ENCODE measurements at places on chromosomes 12 and 14.

DNA sequence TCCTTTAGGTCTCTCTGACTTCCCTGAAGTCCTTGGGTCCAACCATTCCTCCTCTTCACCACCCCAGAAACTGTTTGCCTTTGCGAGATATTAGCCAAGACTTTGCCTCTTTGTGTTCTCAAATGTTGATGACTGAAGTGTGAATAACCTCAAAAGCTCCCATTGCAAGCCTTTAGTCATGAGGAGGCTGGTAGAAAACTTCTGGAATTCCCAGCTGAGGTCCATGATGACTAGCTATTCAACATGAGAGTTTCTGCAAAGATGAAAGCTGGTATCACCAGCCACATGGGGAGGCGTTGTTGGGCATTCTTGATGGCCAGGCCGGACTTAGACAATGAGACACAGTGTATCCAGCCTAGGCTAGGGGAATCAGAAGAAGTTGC is 111.7 kb downstream of the TBX5 start:
- H3K4me1 ChIP-seq: no peaks in the 10 kb centered on the region
- no peak for DNase-seq
- peaks cover 3% of the 10 kb centered on the region for H3K27me3 ChIP-seq
- no peaks in the 10 kb centered on the region for H3K36me3 ChIP-seq
- H3K27ac ChIP-seq: no peak overlapping the region

DNA sequence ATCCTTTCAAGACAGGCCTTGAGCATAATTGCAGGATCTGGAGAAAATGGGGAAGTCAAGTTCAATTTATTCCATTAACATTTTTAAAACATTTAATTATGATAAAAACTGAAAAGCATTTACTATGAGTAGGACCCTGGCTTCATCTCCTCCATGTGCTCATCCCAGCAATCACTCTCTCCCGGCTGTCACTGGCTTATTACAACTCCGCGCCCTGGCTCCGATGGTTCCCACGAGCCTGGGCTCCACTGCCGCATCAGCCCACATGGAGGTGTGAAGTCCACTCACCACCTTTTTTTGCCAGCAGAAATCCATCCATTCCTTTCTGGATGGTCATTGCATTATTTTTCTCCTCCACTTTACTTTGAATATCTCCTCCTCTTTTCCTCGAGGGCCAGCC is 194.4 kb downstream of the EMP1 start:
- DNase-seq: no peak
- H3K36me3 ChIP-seq: no peaks in the 10 kb centered on the region
- H3K4me1 ChIP-seq: peaks cover 14% of the 10 kb centered on the region
- no peak overlapping the region for H3K4me3 ChIP-seq
- H3K27me3 ChIP-seq: peaks cover 8% of the 10 kb centered on the region
- peak overlapping the region; percentile 40 for H3K27ac ChIP-seq

DNA sequence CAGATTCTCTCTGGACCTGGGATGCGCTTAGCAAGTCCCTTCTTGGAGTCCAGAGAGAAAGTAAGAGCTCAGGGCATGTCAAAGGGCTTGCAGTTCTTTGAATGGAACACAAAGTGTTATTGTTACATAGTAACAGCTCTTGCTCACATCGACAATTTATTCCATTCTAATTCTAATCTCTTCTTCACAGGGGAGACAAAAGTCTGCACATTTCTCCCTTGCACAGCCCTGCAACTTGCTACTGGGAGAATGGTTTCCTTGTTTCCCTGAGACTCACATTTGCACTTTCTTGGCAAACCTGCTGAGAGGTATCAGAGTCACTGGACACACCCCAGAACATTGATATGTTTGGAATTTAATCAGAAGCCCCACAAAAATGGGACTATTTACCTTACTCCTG is 209.9 kb upstream of the IGF1 start:
- no peak for DNase-seq
- H3K4me3 ChIP-seq: no peak overlapping the region
- no peaks in the 10 kb centered on the region for H3K4me1 ChIP-seq
- no peaks in the 10 kb centered on the region for H3K27me3 ChIP-seq
- no peak overlapping the region for H3K27ac ChIP-seq
- H3K36me3 ChIP-seq: no peaks in the 10 kb centered on the region

DNA sequence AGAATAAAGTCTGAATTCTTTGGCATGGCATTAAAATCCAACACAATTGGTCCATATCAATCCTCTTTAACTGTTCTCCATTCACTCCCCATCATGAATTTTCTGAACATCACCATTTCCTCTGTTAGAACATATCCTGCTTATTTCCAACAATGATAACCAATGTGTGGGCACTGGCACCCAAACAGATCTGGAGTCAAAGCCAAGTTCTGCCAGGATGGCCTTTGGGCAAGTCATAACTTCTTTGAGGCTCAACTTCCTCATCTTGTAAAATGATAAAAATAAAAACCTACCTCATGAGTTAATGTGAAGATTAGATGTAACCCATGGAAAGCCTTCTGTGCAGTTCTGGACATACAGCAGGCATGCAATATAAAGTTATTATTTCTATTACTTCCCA is 12.5 kb downstream of the PAWR start:
- H3K36me3 ChIP-seq: no peaks in the 10 kb centered on the region
- H3K4me3 ChIP-seq: no peak overlapping the region
- no peaks in the 10 kb centered on the region for H3K4me1 ChIP-seq
- no peak for DNase-seq

DNA sequence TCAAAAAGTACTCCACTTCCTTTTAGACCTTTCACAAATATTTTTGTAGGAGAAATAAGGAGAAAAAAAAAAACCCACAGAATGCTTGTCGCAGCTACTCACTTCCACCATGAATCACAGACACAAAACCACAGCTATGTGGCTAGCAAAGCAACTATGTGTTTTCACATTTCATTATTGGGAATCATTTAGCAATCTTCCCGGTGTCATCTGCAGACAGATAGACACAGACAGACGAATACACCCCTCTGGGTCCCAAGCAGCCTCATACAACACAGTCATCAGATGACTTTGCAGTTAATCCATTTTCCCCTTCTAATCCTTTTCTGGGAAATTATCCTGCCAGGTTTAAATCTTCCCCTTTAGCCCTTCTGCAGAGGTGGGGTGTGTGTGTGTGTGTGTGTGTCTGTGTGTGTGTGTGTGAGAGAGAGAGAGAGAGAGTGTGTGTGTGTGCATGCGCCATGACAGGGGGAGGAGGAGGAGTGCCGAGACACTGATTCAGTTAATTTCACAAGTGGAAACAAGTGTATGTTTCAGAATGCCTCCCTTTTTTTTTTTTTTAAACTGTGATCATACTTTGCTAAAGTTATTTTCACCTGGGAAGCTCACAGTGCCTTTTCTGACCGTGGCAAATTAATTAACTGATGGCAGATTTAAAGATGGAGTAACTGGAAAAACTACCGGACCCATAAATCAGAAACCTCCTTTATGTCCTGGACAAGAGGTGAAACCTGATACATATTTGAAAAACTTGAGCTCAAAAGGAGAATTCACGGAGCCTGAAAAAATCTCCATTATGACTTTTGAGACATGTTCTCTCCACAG is 39.9 kb downstream of the LTBP2 start:
- peak overlapping the region; percentile 73 for H3K27ac ChIP-seq
- no peak for DNase-seq
- H3K36me3 ChIP-seq: no peaks in the 10 kb centered on the region
- peaks cover 57% of the 10 kb centered on the region for H3K4me1 ChIP-seq
- H3K27me3 ChIP-seq: no peaks in the 10 kb centered on the region
- H3K4me3 ChIP-seq: peak overlapping the region; percentile 14

GRCh38 chr12:100187857-100188519 is 12.6 kb upstream of the ACTR6 start:
- H3K4me1 ChIP-seq: peaks cover 18% of the 10 kb centered on the region
- no peak overlapping the region for H3K4me3 ChIP-seq
- no peaks in the 10 kb centered on the region for H3K27me3 ChIP-seq

- no peak overlapping the region for H3K27ac ChIP-seq
- H3K4me1 ChIP-seq: no peaks in the 10 kb centered on the region
- no peaks in the 10 kb centered on the region for H3K27me3 ChIP-seq
- DNase-seq: no peak
- no peak overlapping the region for H3K4me3 ChIP-seq
- H3K36me3 ChIP-seq: no peaks in the 10 kb centered on the region
Observed at GRCh38 chr14:20563971-20564370, 3.1 kb upstream of the RNASE9 start.

DNA sequence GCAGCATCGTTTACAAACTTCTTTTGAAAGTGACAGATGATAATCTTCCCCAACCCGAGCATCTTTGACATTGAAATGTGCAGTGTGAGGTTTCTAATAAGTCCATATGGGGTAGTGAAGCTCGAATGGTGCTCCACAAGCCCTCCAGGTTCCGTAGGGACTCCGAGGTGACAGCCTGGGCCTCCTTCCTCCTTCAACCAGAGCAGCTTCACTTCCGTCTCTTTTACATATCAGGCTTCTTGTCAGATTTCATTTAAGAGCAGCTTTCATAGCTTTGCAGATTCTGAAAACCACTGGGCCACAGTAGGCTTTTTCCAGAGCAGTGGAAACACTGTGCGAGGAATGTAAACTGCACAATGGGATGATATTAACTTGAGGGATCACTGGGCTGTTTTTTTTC is 103.6 kb upstream of the CPM start:
- no peak overlapping the region for H3K27ac ChIP-seq
- H3K27me3 ChIP-seq: no peaks in the 10 kb centered on the region
- H3K36me3 ChIP-seq: no peaks in the 10 kb centered on the region
- H3K4me3 ChIP-seq: no peak overlapping the region

DNA sequence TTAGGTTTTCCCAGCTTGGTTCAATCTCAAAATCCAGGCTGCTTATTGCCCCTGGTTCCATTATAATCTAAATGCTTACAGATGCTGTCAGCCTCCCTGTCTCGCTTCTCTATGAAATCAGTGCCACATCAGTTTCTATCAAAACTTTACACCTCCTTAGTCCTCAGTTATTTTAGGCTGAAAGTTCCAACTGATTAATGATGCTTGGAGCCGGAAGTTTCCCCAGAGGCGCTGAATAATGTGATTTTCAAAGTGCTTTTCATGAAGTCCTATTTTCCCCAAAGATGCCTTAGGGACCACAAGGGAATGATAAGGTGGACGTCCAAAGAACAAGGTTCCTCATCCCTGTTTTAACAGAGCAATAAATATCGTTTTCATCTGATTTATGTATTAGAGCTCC is 262.4 kb upstream of the RMST start:
- no peak overlapping the region for H3K27ac ChIP-seq
- DNase-seq: no peak
- H3K4me3 ChIP-seq: no peak overlapping the region
- no peaks in the 10 kb centered on the region for H3K4me1 ChIP-seq

DNA sequence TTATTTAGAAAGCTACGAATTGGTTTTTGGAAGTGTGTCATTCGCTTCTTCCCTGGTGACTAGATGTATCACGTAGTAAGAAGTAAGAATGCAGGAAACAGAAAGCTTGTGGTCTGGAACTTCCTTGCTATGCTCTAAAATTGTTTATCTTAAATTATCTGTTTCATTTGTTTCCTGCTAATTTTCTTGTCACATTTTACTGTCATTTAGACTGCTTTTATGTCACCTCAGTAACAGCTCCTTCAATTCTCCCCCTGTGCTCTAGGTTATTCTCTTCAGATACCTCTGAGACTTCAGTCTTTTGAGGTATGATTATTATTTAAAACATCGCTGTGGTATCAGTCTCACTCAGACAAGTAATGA is 699 bp upstream of the CD69 start:
- no peak for DNase-seq
- H3K36me3 ChIP-seq: no peaks in the 10 kb centered on the region
- H3K27me3 ChIP-seq: no peaks in the 10 kb centered on the region

DNA sequence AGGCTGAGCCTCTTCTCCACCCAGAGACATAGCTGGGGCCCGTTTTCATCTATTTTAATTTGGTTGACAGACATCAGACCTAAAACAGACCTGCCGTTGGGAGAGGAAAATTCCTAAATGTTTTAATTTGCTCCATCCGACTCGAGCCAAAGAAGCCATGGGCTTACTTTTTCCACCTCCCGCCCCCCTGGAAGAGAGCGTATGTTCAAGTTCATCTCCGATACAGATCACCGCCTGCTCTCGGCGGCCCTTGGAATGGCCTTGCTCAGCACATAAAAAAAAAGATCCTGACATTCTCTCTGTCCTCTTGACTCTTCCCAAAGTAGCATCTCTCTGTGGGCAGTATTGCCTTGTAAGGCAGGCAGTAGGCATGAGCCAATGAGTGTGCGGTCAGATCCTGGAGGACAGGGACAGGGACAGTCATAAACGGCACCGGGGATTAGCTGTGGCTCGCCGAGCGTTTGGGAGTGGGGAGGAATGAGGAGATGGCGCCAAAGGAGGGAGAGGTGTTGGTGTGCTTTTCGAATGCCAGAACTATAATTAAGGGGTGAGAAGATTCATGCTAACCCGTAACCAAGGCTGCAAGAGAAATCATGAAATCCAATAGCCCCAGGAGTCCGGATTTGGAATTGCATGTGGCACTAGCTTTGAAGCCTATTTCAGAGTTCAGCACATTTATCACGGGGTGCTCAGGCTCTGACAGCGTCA is 47.9 kb upstream of the MEG3 start:
- H3K4me1 ChIP-seq: no peaks in the 10 kb centered on the region
- DNase-seq: no peak
- H3K27ac ChIP-seq: no peak overlapping the region
- no peak overlapping the region for H3K4me3 ChIP-seq
